ENCODE measurements at places on chromosomes 6 and 20.

- no peak for DNase-seq
Observed at GRCh38 chr6:11785774-11786579, 7.4 kb upstream of the ADTRP start.

- DNase-seq: no peak
Observed at GRCh38 chr6:18509871-18510643, 122.9 kb downstream of the RNF144B start.

- peak; percentile 61 for DNase-seq
Observed at GRCh38 chr6:43263314-43264178, 20.3 kb downstream of the TTBK1 start.

- DNase-seq: no peak
Observed at GRCh38 chr6:156109713-156110112, 654.1 kb upstream of the NOX3 start.

- no peak for DNase-seq
Observed at GRCh38 chr6:66948106-66948505, 1241.1 kb upstream of the EYS start.

- DNase-seq: no peak
Observed at GRCh38 chr6:167572841-167573271, 248.0 kb downstream of the TTLL2 start.

- no peak for DNase-seq
Observed at GRCh38 chr20:47189060-47189459, 167.4 kb downstream of the ZMYND8 start.

GRCh38 chr20:25310268-25310920, 62.5 kb downstream of the PYGB start:
- DNase-seq: no peak

GRCh38 chr6:16851758-16852157, 90.5 kb upstream of the ATXN1 start:
- no peak for DNase-seq

- no peak for DNase-seq
Observed at GRCh38 chr20:37901654-37902503, 1.0 kb upstream of the VSTM2L start.

GRCh38 chr20:46352370-46352938, 44.2 kb upstream of the CDH22 start:
- no peak for DNase-seq

DNA sequence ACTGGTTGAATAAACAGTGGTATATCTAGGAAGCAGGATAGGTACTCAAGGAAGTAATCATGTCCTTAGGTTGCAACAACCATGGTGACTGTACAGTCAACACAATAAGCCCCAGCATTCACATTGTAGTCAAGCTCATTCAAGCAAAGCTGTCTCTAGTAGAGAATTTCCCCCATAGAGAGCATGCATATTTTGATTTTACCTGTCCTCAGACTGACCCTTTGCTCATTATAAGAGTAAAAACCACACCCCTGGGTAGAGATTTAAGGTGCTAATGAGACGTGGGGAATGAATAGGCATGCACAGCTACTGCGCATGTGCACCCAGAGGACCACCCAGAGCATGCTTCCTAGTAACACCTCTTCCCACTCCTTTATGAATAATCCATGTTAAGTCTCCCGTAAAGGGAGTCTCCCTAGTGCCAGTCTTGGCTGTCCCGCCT, 6.1 kb upstream of the RNF8 start:
- DNase-seq: no peak

DNA sequence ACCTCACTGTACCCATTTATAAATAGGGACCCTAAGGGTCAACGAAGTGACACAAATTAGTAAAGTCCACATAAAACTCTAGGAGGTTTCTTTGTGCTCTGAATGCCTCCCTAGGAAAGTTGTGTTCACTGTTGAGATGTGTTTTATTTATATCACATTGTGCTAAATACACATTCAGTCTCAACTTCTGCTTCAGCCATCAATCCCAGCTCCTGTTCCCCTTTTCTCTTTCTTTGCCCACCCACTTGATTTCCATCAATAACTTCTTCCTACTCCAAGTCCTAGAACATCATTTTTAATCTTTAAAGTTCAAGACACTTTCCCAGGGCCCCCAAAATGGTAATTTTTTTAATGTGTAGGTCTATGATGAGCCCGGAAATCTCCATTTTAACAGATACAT, 208.3 kb upstream of the RAB32 start:
- DNase-seq: no peak

DNA sequence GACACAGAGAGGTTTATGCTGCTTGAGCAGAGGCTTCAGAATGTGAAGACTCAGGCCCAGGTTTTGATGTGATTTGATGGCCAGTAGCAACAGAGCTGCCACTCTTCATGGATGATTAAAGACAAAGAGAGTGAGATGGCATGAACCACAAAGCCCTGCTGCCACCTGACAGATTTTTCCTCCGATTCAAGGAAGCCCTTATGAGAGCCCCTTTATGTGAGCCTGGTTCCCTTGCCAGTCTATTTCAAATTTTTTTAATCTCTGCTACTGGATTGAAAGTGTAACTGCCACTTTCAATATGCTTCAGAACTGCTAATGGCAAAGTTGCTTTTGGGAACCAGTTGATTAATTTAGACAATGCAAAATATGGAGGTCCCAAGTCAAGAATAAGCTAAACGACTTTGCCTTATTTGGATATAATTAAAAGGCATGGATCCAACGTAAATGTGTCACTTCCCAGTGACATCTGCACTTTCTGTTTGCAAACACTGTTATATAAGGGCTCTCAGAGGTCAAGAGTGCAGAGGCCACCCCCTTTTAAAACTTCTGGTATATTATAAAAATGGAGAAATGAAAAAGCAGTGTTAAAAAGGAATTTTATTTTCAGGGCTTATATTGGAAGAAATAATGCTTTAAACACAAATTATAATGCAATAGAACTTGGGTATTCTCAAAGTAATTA, 238.9 kb upstream of the FLRT3 start:
- no peak for DNase-seq

DNA sequence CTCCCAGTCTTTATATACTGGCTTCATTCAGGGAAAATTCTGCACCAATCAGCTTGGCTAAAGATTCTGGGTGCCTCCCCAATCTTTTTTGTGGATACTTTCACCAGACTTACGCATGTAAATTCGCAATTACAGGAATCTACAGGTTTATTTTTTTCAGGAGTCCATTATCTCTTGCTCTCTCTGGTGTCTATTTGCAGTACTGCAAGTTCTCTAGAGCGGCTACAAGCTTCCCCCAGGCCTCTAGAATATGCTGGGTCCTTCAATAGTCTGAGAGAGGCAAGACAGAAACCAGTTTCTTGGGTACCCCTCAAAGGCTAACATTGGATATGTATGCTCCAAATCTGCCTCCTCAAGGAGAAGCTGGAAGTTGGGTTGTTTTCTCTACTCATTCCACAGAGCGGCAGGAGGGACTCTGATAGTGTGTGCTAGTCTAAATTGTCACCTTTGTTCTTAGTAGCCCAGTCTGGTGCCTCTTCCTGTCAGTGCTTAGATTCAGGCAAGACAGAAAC, 58.5 kb downstream of the SUN5 start:
- DNase-seq: no peak

GRCh38 chr6:24887545-24888140, 48.1 kb downstream of the RIPOR2 start:
- no peak for DNase-seq

- DNase-seq: no peak
Observed at GRCh38 chr20:19449051-19449450, 236.6 kb downstream of the SLC24A3 start.

DNA sequence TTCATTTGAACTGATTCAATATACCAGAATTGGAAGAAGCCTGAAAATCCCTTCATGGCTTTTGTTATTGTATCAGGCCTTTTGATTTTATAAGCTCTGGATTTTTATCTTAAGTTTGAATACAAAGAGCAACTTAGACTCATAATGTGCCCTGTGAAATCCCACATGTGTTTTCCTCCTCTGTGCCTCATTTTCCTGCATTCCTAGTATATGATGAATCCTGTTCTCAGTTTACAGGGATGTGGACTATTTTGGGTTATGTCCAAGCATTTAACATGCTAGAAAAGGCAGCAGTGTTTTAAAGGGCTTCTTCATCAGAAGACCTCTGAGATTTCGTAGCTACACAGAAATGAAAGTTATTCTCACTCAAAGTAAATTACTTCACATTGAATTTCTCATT, 455.0 kb downstream of the RFPL4B start:
- DNase-seq: peak; percentile 21

GRCh38 chr20:59767656-59768055, 163.3 kb downstream of the PHACTR3 start:
- no peak for DNase-seq

DNA sequence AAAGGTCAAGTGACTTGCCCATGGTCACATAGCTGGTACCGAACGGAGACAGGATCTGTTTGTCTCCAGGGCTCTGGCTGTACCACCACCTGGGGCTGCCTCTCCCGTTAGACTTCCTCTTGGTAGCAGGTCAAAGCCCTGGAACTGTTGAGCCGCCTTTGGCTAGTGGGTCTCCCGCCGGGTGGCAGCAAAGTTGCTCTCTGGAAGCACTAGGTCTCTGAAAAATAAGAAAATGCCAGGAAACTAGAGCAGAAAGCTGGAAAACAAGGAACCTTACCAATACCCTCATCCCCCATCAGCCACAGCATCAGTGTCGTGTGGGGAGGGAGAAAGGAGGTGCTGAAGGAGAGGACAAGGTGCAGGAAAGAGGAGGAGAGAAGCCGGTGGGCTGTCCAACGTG, 291.0 kb upstream of the SUPT3H start:
- no peak for DNase-seq

GRCh38 chr6:8658416-8658815, 223.1 kb upstream of the SLC35B3 start:
- DNase-seq: no peak

GRCh38 chr6:16108921-16109658, 19.8 kb upstream of the MYLIP start:
- no peak for DNase-seq

DNA sequence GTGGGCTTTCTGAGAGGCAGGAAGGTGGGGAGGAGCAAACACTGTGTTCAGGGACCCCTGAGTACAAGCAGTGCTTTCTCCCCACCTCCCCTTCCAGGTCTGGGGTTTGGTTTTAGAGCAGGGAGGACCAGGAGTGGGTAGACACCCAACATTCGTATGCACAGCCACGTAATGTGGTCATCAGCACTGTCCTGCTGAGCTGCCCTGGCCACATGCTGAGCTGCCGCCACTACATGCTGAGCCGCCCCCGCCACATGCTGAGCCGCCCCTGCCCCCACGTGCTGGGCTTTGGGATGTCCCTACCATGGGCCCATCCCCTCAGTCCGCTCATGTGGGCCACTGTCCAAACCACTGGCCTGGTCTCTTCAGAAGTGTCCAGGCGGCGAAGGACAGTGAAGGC, 214.9 kb upstream of the CST7 start:
- no peak for DNase-seq

- DNase-seq: no peak
Observed at GRCh38 chr20:49573900-49574416, 6.0 kb upstream of the PTGIS start.

GRCh38 chr20:56391037-56391436, 978 bp downstream of the AURKA start:
- DNase-seq: no peak

All from right lung (tissue), 10 donors.